ENCODE measurements at places on chromosomes 1 and 21.

DNA sequence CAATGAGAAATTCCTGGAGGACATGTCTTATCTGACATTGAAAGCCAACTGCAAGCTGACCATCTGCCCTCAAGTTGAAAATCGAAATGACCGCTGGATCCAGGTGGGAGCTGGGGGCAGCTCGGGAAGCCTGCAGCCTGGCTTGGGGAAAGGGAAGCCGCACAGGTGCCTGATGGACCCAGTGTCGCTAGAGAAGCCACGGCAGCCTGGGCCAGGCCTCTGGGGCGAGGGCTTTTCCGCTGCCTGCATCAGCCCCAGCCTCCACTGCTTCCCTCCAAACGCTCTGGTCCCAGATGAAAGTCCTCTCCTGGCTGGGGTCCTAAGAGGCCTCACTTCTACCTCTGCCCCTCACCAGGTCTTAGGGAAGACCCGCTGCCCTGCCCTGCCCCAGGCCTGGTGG is 18.8 kb upstream of the PADI3 start:
- DNase-seq = no peak

GRCh38 chr1:34721646-34722355 is 33.0 kb upstream of the GJB5 start:
- no peak for DNase-seq

GRCh38 chr1:57255945-57256344 is 167.9 kb downstream of the DAB1 start:
- no peak for DNase-seq

DNA sequence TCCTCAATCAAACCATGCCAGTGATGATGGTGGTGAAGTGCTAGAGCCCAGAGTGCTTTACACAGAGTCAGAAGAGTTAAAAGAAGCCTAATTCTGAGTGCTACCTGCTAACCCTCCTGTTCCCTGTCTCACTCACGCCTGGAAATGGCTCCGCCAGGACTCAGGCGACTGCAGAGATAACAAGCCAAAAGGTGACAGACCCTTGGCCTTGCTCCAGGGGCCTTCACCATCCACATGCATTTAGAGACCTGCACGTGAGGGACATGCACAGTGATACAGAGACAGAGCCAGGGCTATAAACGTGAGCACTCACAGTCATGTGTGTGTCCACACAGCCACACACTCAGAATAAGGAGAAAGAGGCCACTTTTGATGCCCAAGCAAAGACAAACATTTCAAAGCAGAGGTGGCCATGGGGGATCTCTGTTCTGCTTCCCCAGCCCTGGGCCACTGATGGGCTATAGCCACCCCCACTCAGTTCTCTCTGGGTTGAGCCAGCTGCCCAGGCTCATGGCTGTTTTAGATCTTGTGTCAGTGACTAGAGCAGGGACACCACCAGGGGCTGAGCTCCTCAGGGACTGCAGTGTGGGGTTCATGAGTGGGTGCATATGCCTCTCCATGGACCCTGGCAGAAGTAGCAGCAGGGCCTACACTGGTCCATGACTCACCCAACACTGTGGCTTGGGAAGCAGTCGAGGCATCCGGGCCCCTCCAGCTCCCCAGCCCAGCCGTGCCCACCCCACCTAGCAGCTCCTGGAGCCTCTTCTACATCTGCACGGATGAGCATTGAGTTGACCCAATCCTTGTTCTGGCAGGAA is 117.2 kb downstream of the EPHB2 start:
- DNase-seq = no peak

Measured in MCF 10A (cell line).